Kidney epithelial cell (primary cell): ENCODE measurements at places on chromosomes 2 and 18.

DNA sequence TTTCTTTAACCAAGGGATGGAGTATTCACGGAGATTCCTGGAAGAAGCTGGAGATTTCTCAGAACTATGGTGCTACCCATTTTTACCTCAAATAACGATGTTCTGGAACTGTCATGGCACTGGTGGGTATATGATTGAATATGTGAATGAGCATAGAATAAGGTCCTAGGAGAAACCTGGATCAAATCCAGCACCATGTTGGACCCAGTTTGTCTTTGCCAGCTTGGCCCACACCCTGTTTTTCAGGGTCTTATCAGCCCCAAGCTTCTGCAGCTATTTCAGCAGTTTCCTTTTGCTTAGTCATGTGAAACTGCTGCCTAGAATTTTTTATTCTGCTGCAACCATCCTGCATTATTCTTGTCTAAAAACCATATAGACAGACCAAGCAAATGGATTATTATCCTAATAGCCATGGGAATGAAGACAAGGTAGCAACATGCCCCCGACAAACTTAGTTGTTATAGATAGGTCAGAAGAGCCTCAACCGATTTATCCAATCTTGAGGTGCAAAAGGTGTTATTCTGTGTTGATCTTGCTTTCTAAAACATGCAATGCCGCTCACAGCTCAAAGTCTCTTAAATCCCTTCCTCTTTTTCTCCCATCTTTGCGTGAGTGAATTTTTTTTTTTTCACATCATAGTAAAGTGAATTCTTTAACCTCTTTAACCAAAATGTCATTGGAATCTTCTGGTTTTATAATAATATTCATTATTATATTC, 133.6 kb downstream of the PRPF40A start:
- DNase-seq = no peak

DNA sequence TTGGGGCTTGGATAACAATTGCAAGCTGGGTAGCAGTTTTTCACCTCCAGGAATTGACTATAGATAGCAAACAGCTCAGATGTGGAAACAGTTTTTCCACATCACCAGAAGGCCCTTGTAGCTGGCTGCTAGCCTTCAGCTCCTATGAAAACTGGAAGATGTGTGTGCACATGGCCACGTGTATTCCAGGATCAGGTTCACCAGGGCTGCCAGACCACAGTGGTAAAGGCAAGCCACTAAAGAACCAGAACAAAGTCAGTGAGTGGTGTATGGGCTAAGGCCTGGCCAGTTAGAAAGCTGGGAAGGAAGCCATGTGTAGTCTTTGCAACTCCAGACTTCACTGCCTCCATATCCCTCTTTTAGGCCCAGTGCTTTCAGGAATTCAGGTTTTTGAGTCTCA, 12.9 kb downstream of the LRRTM1 start:
- DNase-seq = no peak

DNA sequence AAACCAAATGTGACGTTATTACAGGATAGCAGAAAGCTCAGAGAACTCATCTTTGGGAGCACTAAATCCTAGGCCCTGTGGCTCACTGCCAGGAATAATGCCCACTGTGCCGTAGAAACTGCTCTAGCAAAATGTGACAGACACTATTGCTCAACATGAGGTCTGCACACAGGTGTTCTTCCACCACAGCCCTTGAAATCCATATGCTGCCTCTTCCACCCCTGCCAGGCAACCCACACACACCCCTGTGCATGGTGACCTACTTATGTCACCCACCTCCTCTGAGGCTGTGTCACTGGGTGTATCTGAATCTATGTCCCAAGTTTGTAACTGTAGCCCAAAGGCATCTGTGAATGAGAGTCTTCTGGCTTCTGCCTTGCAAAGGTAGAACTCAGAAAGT, 66.1 kb upstream of the MBOAT2 start:
- DNase-seq = no peak

DNA sequence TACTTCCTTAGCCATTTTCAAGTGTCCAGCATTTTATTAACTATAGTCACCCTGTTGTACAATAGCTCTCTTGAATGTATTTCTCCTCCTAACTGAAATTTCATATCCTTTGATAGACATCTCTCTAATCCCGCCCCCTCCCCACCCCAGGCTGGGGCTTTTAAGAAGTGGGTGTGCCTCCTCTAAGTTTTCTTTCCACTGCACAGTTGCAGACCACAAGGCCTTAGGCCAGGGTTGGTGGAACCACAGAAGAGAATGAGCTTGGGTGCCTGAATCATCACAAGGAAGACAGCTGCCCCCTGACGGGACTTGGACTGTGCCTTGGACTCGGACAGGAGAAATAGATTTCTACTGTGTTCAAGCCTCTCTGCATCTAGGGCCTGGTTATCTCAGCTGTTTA, 193.4 kb downstream of the HAUS1 start:
- no peak for DNase-seq

DNA sequence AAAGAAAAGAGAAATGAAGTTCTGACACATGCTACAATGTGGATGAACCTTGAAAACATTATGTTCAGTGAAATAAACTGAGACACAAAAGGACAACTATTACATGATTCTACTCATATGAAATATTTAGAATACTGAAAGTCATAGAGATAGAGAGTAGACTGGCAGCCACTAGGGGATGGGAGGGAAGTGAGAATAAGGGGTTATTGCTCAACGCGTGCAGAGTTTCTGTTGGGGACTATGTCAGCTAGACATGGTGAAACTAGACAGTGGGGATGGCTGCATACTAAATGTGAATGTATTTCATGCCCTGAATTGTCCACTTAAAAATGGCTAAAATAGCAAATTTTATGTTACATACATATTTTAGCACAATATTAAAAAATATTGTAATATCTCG, 108.7 kb upstream of the ATL2 start:
- no peak for DNase-seq

- DNase-seq = no peak
Measured at GRCh38 chr2:202574541-202574940, 60.2 kb upstream of the FAM117B start.

DNA sequence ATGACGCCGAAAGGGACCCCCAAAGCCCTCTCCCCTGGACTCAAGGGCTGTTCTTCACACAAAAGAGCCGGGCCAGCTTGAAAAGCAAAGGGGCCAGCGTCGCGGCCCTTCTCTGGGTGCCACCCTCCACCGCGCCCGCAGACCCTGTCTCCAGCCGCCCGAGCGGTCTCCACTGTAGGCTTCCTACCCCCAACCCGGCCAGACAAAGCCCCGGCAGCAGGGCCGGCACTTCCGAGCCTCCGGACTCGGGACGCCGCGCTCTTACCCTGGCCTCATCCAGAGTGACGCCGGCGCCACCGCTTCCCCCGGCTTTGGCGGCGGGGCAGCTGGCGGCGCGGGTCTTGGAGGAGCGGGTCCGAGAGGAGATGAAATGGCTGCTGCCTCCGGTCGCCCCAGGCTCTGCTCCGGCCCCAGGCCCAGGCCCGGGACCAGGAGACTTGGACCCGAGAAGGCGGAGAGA, 603 bp downstream of the ATAD2B start:
- no peak for DNase-seq

DNA sequence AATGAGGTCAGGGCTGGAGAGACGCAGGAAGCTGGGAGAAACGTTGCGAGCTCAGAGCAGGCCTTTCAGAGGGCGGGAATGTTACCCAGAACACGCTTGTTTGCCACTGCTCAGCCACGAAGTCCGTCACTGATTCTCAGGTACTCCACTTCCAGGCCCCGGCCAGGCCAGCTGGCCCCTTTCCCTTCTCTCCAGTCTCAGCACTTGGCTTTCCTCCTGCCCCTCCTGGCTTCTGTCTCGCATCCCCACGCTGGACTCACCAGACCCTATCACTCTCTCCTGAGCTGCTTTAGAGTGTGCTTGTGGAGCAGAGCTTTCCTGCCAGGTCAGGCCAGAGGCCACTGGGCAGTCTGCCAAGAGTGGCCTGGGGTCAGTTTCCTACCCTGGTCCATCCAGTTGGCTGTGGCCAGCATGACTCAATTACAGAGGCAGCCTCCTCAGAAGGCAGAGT, 151.4 kb downstream of the TWIST2 start:
- DNase-seq = no peak

DNA sequence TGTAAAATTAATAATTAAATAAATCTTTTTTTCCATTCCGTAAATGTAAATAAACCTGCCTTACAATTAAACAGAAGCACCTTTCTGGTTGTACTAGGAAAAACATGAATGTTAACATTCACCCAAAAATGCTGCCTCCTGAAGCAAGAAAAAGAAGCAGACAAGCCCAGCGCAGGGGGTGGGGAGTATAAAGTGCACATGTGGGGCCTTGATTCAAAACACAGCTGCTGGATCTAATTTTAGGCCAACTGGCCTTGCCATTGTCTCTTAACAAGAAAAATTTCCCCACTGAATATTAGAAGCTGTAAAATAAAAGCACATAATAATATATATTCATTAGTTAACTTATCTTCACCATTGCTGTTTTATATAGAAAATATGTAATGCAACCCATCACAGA, 28.3 kb downstream of the TCF4 start:
- no peak for DNase-seq

DNA sequence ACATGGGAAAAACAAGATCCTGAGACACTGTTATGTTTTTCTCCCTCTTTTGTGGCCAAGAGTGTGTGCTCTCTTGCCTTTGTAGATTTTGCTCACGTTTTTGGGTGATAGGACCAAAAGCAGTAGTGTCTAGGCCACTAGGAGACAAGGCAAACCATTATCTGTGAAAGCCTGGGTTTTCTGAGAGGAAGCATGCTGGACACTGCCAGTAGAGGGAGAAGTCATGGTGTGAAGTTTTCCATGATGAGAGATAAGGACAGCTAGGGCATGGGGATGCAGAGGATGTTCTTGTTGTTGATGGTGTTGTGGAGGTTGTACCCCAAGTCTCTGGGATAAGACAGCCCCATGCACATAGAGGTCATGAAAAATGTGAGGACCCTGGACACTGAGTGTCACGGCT, 285.3 kb downstream of the SOX11 start:
- DNase-seq = no peak

- no peak for DNase-seq
Measured at GRCh38 chr2:139992711-139993345, 1212.6 kb upstream of the NXPH2 start.

- DNase-seq = no peak
Measured at GRCh38 chr2:71462056-71462605, 8.8 kb downstream of the DYSF start.

- DNase-seq = no peak
Measured at GRCh38 chr2:102558463-102558862, 60.9 kb upstream of the SLC9A2 start.

GRCh38 chr18:28438381-28438780, 261.5 kb upstream of the CDH2 start:
- no peak for DNase-seq

GRCh38 chr2:19971691-19972090, 18.2 kb downstream of the WDR35 start:
- no peak for DNase-seq

- no peak for DNase-seq
Measured at GRCh38 chr2:161992531-161992930, 81.5 kb downstream of the DPP4 start.

DNA sequence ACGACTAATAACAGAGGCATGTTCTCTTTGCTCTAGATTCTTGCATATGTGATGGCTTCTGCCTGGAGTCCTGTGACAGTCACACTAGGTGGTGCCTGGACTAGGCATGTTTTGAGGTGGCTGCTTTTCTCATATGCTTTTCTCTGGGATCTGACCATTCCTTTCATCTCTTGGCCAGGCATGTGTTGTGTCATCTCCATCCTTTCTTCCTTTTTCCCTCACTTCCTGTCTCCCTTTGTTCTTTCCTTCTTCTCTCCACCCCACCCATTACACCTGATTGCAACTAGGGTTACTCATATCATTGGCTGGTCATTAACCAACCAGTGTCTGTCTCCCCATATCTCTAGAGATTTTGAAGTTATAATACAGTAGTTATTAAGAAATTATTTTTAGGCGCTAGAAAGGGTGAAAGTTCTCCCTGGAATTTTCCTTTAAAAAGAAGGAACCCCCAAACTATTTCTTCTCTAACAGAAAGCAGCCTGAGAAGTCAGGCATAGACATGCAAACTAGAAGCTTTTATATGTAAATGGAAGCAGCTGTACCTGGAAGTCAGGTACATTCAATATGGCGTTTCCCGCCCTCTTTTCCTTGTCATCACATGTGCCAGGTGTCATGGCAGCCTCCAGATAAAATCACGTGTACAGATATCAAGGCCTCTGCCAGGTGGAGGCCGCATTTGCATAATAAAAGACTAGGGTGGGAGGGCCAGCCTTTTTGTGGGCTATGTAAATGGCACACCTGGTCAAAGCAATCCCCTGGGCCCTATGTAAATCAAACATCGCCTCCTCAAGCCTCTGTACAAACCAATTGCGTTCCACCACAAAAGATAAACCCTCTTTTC, 220.4 kb upstream of the MEX3C start:
- DNase-seq = no peak

GRCh38 chr2:120441744-120442471, 96.0 kb downstream of the INHBB start:
- DNase-seq = no peak

DNA sequence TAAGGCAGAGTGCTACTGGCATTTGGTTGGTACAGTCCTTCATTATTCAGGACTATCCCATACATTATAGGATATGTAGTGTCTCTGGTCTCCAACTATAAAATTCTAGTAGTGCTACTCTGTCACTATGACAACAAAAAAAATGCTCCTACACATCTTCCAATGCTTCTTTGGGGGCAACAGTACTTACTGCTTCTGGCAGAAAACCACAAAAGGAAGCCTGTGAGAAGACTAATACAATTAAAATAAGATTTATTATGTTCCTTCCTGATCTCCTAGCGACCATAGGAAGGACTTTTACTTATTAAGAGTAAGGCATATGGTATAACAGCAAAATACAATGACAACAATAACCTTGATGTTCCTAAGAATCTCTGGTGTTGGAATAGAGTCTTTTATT, 48.4 kb upstream of the CPO start:
- DNase-seq = no peak

DNA sequence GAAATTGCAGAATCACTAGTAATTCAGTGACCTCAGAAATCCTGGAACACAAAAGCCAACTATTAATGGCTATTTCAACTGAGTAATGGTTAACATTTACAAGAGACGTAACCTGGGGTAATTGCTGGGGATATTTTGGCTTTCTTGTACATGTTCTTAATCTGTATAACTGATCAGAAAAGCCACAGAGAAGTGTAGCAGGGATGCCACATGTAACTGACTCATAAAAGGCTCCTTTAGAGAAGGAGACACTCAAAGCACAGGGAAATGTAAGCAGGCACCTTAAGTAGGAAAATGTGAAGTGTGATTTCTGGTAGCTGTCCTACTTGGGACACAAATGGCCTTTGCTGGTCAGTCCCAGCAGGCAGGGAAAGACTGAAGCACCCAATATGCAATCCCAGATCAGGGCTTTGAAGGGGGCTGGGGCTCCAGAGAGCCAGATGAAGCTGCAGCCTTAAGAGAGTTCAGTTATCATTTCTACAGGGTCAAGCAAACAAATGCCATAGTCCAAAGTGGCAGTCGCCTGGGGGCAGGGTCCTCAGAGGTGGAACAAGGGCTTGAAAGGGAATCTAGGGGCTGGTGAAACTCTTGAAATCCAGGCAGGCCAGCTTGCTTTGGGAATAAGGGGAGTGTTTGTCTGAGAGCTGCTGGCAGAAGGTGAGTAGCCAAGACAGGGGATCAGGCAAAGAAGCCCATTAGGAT, 7.2 kb upstream of the SPOPL start:
- DNase-seq = no peak

- DNase-seq = no peak
Measured at GRCh38 chr2:126244937-126245336, 411.0 kb upstream of the GYPC start.
